A549 treated with AZD2906 at 1 μM for 4 hours (cell line): ENCODE measurements at places on chromosomes 3 and 15. TPM values are rescaled to one million over a fixed set of nuclear protein-coding genes. Genes with fewer than 3 reads are reported as not detected.

TMOD3 gene
- 43.3 to 76.3 TPM (median 55.8 TPM) in 5 replicates for total RNA-seq

ARNT2 gene
- 14.2 to 17.1 TPM (median 16.3 TPM) in 5 replicates for total RNA-seq

GPR160 gene
- 1.4 to 2.1 TPM (median 1.7 TPM) in 5 replicates for total RNA-seq

ARGFX gene
- not detected in 5 replicates for total RNA-seq

TBC1D21 gene
- not detected in 5 replicates for total RNA-seq
